ENCODE measurements at places on chromosomes 5 and 9. TPM values are rescaled to one million over a fixed set of nuclear protein-coding genes. Genes with fewer than 3 reads are reported as not detected.

DNA sequence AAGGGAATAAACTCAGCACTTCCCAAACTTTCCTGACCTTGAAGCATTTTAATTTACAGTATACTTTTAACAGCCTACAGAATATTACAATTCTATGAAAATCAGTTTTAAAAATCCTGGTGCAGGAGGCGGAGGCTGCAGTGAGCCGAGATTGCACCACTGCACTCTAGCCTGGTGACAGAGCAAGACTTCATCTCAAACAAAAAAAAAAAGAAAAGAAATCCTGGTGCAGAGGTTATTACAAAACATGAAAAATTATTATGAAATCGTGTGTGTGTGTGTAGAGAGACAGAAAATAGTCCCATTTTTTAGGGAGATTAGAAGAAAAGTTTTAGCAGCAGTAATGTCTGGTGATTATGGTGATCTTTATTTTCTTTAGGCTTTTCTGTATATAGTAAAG is 26.9 kb downstream of the GOLPH3 start:
- DNase-seq: no peak

DNA sequence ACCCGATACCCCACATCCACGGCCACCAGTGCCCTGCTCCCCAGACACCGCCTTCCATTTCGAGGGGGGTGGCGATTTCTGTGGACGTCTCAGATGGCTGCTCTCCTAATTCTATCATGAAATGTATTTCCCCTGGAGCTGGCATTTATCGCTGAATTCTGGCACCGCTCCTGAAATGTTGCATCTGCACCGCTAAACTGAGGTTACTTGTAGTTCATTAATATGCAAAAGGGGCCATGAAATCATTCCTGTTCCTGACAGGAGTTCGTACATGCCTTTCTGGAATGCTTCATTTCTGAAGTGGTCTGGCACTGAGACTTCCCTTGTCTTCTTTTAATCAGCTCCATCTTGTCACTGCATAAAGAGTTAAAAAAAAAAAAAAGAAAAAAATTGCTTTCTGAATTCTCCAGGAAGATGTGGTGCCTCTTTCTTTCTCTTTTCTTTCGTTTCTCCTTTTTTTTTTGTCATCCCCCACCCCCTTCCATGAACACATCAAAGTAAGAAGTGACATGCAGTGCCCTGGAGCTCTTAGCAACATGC is 97.7 kb upstream of the SMARCA2 start:
- no peak for DNase-seq

Gene PTGER4
- 1.9 TPM for total RNA-seq

GRCh38 chr5:139205124-139205523 is 7.0 kb upstream of the SIL1 start:
- DNase-seq: no peak

DNA sequence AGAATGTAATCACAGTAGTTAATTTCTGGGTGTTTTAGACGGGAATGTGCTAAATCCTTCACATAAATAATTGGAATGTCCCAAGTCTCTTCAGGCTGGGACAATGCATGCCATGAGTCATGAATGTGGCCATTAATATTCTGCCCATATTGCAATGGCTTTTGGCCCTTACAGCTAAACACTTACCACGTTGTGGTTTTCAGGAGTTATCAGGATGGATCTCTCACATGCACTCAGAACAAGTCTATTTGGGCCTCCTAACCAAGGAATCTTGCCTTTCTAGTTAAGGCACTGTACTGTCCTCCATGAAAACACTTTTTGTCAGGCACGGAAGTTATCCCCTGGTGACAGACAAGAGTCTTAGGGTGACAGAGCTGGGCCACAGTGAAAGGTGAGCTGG is 32.7 kb downstream of the PKD2L2 start:
- no peak for DNase-seq
